ENCODE measurements at places on chromosomes 1 and 21.

DNA sequence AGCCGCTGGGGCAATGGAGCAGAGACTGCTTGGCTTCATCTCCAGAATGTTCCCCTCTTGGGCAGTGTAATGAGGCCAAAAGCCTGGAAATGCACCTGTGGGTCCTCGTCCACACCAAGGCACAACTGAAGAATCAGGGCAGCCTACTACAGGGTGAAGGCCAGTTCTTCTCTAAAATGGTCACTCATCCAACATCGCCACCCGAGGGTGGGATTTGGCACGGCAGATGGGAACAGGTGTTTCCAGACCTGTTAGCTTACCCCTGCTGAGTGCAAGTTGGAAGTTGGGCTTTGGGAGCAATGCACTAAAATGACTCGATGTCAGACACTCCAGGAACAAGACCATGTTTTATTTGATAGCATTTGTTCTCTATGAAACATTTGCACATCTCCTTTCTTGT is 543.7 kb downstream of the NPHP4 start:
- DNase-seq, result no peak

GRCh38 chr1:203178821-203179666 is 3.4 kb upstream of the MYBPH start:
- no peak for DNase-seq

DNA sequence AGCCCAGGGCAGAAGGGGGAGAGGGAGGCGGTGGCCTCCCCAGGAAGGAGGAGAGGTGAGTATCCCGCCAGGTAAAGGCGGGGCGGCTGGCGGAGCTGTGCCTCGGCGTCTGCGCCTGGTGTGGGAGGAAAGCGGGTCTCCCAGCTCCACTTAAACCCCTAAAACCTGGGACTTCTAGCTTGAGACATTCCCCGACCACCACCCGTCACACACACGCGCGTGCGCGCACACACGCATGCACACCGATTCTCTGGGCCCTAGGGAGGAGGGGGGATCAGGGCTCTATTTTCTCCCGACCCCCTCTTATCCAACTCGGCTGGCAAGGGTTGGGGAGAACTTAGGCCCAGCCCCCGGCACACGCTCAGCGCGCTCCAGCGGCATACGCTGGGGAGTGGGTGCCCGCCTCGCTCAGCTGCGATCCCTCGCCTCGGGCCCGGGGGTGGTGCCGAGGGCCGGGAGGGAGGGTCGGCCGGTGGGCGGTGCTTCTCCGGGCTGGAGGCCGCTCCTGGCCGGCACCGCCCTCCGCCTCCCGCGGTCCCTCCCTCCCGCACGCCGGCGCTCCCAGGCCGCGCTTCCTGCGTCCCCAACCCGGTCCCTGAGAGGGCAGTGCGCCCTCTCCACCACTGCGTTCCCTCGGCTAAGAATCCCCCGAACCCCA is at the start of gene TMEM51:
Gene TMEM51, plus strand, starts transcription at position 564 of the 658 bp plus-strand sequence. CDS start 61,341 bp downstream, outside the sequence.
- peak; percentile 3 for DNase-seq

- DNase-seq, result no peak
Measured at GRCh38 chr1:49694251-49694827, 329.4 kb downstream of the AGBL4 start.

GRCh38 chr1:35646043-35646442 is 4.7 kb upstream of the PSMB2 start:
- no peak for DNase-seq

- no peak for DNase-seq
Measured at GRCh38 chr1:54558434-54559030, 10.5 kb downstream of the ACOT11 start.

DNA sequence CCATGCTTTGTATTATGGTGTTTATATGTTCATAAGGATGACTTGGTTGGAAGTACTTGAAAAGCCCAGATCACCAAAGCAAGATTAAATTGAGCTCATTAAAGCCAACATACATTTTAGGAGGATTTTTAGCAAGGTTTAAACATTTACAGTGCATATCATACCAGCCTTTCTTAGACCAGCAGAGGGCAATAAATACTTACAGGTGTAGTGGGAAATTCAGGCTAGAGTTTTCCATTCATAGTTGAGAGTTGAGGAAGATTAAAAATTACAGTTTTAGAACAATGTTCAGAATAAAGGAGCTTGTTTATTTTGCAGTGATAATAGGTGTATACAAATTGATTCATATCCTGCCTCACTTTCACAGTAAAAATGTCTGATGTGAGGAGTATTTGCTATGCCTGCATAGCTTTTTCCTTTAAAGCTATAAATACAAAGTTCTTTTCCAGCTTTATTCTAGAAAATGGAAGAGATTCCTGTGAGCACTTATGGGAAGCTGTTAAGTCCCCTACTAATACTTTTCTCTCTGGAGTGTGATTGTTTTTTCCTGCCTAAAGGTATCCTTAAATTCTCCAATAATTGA is 35.3 kb downstream of the DTL start:
- no peak for DNase-seq

GRCh38 chr1:223331929-223332328 is 32.0 kb downstream of the SUSD4 start:
- no peak for DNase-seq

GRCh38 chr21:34335316-34335715 is 28.5 kb upstream of the KCNE2 start:
- DNase-seq, result no peak

DNA sequence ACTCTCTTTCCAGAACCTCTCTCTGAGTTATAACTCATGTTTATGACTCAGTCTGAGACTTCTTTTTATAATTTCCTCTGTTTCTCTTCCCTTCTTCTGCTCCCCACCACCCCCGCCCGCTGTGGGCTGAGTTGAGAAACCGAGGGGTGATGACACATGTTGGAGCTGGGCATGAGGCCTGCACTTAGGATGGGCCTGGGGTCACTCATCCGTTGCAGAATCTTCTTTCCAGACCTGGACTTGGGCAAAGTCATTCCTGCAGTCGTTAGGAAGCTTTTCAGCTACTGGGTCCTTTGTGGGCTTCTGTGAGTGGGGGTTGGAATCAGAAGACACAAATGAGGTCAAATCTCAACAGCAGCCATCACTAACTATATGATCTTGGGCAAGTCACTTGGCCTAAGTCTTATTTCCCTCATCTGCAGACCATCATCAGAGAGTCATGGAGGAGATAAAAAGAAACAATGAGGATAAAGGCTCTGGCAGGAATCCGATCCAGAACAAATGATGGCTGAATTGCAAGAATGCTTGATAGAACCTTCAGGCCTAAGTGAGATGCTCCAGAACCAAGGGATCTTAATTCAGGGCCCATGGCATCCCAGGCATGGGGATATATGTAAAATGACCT is 53.4 kb downstream of the RPS6KA1 start:
- DNase-seq, result no peak

GRCh38 chr1:79082233-79082632 is 75.7 kb upstream of the ADGRL4 start:
- no peak for DNase-seq

DNA sequence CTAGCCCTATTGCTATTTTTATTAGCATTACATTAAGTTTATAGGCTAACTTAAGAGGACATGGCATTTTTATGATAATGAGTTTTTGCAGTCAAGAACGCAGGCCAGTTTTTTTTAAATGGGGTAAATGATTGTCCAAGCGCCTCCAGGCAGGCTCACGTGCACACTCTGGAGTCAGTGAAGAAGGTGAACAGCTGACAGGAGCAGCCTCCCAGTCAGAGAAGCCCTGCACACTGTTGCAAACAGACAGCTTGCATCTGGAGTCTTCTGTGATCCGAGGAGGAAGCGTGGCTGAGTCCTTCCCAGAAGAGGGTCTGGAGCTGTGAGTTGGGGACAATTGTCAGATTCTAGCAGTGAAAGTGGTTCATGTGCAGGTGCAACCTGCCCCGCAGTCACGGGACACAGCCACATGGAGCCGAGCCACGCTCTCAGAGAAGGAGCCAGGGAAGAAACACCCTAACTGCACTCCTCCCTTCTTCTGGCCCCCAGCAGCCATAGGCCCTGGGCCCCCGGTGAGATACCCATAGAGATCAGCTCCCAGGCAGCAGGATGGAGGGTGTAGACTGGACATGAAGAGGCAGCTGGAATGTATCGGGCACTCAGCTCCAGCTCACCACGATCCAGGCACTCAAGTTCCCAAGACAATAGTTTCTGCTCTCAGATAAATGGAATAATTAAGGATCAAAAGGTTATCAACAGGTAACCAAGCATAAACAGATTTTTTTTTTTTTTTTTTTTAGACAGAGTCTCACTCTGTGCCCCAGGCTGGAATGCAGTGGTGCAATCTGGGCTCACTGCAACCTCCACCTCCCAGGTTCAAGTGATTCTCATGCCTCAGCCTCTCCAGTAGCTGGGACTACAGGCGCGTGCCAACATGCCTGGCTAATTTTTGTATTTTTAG is 26.4 kb downstream of the CAPN2 start:
- peak; percentile 88 for DNase-seq

DNA sequence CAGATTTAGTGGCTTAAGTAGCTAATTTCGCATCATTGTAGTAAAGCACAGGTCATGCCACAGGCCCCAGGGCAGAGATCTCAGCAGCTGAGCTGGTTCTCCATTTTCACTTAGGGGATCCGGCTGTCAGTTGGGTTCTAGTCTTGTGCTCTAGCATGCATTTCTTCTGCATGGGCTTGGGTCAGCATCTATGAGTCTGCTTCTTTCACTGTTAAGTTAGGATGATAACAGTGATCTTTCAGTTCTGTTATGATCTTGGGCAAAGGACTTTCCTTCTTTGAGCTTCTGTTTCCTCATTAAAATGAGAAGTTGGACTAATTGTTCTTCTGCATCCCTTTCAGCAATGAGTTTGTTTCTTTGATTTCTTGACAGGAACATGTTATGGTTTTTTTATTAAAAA is 123.6 kb upstream of the DNAH14 start:
- DNase-seq, result no peak

GRCh38 chr1:184614667-184615066 is 140.0 kb downstream of the EDEM3 start:
- no peak for DNase-seq

DNA sequence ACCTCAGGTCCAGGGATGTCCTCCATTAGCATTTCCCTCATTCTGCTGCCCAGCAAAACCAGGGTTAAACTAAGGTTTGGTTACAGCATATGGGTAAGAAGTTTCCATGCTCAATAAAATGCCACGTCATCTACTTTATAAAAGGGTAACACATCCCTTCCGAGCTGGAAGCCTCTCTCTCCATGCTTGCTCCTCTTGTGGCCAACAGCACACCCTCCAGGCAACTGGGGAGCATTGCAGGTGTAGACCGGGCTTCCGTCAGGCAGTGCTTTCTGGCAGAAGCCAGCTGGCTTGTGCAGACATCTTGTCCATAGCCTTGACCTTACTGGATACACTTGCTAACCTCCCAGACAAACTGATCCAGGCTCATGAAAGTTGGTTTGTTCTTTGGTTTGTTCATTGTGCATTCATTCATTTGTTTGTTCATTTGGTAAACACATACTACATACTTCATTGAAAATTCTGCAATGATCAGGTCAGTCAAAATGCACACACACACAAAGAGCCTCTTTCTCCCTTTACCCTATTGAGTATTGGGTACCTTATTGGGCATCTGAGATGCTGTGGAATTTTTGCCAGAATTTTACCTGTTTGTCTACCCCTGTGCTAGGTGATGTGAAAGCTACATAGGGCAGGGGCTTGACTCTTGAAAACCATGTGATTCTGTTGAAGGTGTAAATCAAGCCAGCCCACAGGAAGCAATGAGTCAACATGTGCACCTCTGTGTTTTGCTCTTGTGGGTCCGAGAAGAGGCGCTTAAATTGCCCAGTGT is 422.8 kb downstream of the CAMTA1 start:
- peak; percentile 52 for DNase-seq

- no peak for DNase-seq
Measured at GRCh38 chr1:21121764-21122471, 54.8 kb downstream of the EIF4G3 start.

DNA sequence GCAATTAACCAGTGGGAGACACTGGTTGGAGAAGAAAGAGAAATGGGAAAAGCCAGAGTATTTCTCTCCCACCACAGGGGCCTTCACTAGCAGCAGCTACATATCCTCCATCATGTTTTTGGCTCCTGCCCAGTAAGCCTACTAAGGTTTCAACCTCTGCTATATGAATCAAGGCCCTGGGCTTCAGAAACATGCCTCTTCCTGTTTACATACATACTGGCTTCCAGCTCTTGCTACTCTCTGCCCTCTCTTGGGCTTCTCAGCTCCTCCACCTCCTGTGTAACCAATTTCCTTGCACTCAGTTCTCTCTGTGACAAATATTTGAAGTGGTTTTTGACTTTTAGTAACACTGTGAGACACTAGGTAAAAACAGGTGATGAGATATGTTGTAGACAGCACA is 80.8 kb downstream of the LRRC7 start:
- no peak for DNase-seq
